Activated CD4-positive, alpha-beta T cell treated with anti-CD3 and anti-CD28 coated beads, Interleukin-2, amount 50 U/mL, for 48 hours (primary cell): ENCODE measurements at places on chromosomes 12 and 14.
A peak's percentile ranks its signal among the peaks of the same experiment; 100 is the strongest.

GRCh38 chr12:131011165-131012079, 57.7 kb downstream of the ADGRD1 start:
- DNase-seq, result no peak

- DNase-seq, result no peak
Observed at GRCh38 chr12:5582018-5582417, 150.1 kb downstream of the NTF3 start.

DNA sequence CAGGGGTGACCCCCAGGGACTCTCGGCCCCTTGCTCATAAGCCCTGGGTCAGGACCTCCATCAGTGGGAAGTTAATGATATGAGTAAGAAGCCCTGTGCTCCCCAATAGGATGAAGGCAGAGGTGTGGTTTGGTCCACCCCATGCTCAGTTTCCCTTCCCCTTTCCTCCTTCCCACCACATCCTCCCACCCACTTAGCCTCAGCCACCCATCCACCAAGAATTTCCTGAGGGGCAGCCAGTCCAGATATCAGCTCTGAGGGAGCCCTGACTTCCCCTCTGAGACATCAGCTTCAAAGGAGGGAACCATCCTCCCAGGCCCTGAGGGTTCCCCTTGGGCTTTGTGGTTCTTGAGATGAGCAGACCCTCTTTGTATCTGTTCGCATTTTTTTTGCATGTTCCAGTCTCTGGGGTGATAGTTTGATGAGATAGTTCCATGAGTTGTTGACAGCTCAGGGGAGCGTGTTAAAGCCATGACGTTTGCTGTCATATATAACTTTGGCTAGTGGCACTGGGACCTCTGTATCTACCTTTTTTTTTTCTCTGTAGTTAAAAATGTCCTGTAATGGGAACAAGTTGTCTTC, 71.2 kb downstream of the LGMN start:
- DNase-seq, result peak; percentile 75

DNA sequence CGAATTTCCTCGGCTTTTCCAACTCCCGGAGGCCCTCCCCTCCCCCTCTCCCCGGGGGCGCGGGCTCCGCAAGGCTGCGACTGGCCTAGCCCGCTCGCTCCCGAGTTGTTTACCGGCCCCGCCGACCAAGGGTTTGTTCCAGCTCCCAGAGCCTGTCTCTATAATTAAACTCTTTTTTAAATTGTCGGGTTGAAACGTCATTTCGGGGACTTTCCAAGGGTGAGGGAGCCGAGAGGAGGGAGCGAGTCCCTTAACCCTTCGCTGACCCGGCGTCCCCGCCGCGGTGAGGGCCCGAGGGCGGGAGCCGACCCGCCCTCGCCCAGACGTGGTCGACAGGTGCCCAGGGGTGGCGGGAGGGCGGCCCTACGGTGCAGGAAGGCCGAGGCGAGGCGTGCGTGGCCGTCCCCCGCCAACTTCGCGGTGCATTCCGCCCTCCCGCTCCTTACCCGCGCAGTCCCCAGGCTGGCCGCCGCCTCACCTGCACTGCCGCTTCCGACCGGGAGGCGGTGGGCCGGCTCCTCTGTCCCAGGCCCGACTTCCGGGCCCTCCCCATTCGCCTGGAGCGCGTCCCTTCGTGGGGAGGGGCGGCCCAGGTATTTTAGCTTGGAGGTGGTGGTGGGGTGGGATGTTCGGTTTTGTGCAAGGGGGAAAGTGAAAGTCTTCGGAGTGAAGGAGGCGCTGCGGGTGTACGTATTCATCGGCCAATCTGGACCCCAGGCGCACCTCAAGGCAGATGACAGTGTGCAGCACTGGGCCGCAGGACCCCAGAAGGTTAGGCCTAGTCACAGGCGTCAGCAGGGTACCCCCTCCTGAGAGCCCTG, 2.9 kb upstream of the ZFP36L1 start:
- DNase-seq, result peak; percentile 82

- no peak for DNase-seq
Observed at GRCh38 chr12:131258398-131258797, 304.7 kb downstream of the ADGRD1 start.

DNA sequence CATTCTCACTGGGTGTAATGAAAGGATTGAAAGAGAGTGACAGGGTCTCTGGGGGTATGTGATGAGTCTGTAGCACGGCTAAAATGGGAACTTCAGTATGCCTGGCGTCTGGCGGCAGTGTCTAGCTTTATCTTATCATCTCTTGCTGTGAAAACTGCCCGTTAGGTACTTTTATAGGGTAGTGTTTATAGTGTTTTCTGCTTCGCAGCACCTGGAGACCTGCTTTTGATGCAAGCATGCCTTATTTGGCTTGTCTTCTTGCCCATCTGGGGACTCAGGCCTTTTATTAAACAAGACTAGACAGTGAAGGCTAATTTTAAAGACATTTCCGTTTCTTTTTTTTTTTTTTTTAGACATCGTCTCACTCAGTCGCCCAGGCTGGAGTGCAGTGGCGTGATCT, 36.3 kb upstream of the ALDH2 start:
- DNase-seq, result no peak

DNA sequence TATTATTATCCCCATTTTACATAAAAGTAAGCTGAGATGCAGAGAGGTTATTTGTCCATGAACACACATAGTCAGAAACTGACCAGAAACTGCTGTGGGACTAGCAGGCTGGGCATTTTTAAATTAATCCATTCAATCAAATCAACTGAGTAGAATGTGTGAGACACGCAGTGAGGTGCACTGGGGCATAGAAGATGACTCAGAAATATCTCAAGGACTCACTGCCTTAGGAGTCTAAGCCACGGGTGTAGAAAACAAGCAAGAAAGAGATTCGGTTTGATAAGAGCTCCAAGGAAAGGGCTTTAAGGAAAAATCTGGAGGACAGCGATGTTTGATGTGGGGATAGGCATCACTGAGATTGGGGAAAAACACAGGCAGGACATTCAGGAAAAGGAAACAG, 127.8 kb downstream of the ANO2 start:
- no peak for DNase-seq

GRCh38 chr14:92589213-92589852, 75.8 kb downstream of the RIN3 start:
- DNase-seq, result no peak

DNA sequence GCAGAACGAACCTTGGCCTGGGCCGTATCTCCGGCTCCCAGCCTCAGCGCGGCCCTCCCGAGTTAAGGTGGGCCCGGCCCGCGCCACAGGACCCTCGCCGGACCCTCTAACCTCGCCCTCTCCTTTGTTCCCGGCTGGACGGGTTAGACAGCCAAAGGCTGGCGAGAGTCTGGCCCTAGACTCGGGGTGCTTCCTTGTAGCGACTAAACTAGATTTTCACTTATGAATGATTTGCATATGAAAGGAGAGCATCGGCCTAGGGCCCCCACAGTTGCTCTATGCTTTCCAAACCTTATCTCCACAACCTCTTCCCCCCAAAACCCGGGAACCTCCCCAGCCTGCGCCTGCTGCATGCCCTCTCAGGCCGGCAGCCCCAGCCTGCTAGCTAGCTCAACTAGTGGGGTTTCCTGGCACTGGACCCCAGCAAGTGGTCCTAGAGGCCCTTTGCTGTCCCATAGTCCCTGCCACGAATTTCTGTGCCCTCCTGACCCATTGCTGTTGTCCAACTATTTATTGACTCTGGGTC, 2.0 kb downstream of the HOXC5 start:
- no peak for DNase-seq

- no peak for DNase-seq
Observed at GRCh38 chr14:100342195-100342594, 19.1 kb downstream of the SLC25A47 start.
